ENCODE measurements at places on chromosomes 11 and 22. TPM values are rescaled to one million over a fixed set of nuclear protein-coding genes. Genes with fewer than 3 reads are reported as not detected.

The GAS2L1 gene
- total RNA-seq, result 5.7 TPM

GRCh38 chr22:31102441-31103081 is 4.8 kb downstream of the SELENOM start:
- DNase-seq, result no peak

The CARD16 gene
- total RNA-seq, result 16.0 TPM

The CCDC157 gene
- total RNA-seq, result 1.8 TPM

The ARRB1 gene
- 22.5 TPM for total RNA-seq

GRCh38 chr11:13355191-13355590 is 77.6 kb downstream of the BMAL1 start:
- DNase-seq, result no peak

The OR51B2 gene
- 0.59 TPM for total RNA-seq

DNA sequence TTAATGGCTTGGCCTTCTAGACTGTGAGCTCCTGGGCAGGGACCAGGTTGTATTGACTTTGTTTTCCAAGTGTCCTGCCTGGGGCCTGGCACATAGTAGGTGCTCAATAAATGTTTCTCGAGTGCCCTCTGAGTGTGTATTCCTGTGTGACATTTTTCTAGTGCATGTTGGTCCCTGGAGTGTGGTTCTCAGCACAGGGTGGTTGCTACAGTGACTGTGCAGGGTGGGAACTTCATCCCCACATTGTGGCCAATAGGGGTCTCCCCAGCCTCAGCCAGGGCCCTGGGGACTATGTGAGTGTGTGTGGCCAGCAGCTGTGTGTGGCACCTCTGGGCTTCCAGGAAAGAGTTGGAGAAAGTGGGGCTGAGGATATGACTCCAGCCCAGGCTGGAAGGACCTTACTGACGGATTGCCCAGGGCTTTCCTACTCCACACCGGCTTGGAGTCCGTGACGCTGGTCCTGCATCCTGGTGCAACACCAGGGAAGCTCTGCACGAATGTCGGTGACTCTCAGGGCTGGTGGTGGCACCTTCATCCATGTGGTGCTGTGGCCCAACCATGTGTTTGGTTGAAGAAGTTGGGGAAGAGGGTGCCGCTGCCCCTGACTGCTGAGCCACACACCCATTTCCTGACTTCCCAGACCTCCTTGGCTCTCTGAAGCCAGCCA is 9.0 kb upstream of the MARK2 start:
- no peak for DNase-seq

DNA sequence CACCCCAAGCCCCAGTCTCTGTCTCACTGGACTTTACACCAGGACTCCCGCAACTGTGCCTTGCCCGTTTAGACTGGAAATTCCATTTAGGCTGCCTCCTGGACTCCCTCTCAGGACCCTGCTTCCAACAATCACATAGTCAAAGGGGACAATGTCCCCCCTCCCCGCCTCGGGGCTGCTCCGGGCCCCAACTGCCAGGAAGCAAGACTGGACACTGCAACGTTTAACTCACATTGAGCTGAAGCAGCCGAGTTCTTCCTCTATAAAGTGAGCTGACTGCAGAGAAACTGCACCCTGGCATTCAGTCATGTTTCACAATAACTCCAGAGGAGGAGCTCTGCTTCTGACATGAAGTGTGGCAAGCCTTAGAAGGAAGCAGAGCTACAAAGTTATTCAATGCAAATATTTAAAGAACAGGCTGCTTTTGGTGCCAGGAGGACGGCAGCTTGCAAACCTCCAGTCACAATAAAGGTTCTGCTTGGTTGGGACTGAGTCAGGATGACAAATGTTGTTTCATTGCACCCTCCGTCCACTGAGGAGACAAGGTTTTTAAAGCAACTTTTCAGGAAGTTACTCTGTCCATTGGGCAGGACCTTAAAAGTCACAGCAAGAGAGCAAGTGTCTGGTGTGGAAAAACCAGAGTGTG is 19.9 kb downstream of the PACSIN2 start:
- DNase-seq, result peak; percentile 82

- no peak for DNase-seq
Measured at GRCh38 chr11:15163136-15163535, 48.4 kb downstream of the INSC start.

- DNase-seq, result no peak
Measured at GRCh38 chr11:70078781-70079616, 882 bp downstream of the ANO1 start.

DNA sequence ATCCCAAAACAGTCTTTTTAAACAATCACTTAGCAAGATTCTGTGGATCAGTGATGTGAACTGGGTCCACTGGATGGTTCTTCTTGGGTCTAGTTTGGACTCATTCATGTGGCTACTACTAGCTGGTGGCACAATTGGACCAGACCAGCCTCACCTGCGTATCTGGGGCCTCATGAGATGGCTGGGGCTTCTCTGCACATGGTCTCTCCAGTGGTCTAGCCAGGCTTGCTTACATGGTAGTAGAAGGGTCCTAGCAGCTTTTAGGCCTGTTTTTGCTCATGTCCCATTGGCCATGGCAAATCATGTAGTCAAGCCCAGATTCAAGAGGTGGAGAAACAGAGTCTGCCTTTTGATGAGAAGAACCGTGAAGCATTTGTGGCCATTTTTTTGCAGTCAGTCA is 94.0 kb downstream of the RRAS2 start:
- no peak for DNase-seq

GRCh38 chr22:29102300-29102699 is 29.5 kb downstream of the KREMEN1 start:
- DNase-seq, result no peak

- DNase-seq, result no peak
Measured at GRCh38 chr11:126956635-126957034, 43.9 kb downstream of the KIRREL3 start.

The FAM181B gene
- 0.49 TPM for total RNA-seq

- DNase-seq, result no peak
Measured at GRCh38 chr22:44901301-44901700, 108.5 kb downstream of the PHF21B start.

DNA sequence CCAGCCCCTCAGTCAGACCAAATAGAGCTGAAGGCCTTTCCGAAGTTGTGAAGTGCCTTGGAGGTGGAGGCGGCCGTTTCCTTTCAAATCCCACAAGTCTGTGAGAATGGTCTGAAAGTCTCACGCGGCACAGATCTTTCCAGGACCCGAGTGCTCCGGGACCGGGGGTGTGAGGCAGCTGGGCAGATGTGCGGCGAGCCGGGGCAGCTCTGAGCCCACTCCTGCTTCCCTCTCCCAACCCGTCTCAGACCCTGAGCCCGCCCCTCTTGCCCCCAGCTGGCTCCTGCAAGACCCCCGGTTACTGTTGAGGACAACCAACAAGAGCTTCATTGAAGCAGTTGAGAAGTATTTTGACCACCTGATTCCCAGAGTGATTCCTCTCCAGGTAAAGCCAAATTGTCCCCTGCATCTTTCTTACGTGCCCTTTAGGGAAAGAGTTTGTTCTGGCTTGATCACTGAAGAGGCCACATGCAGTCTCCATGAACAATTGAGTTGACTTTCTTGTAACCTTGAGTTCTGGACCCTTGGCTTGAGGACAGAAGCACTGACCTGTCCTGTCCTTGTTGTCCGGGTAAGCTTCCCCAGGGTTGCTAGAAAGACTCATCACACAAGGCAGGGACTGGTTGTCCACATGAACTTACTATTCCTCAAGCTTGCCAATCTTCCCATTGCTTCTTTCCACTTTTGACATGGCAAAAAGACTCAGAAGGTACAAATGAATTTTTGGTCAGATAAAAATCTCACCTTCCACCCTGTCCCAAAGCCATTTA is 7.5 kb downstream of the GLB1L3 start:
- DNase-seq, result no peak

GRCh38 chr11:100794446-100794845 is 107.4 kb downstream of the ARHGAP42 start:
- no peak for DNase-seq

The OR2D2 gene
- not detected for total RNA-seq

The BTG4 gene
- total RNA-seq, result not detected

The SREBF2 gene
- total RNA-seq, result 49.7 TPM

DNA sequence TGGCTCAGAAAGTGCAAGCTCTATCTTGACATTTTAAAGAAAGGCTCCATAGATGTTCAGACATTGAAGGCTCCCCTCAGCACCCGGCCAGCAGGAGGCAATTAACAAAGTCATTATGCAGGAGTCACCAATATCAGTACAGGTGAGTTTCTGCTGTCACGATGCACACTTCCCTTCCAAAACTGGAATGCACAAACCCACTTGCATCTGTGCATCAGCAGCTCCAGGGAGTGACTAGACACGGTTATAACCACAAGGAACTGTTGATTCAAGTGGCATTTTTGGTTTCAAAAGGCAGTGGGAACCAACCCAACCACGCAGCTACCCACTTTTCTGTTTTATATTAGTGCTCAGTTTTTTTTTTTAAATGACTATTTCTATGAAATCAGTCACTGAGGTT is 293.9 kb upstream of the NARS2 start:
- DNase-seq, result no peak

- DNase-seq, result no peak
Measured at GRCh38 chr22:27499121-27499520, 302.4 kb downstream of the MN1 start.

GRCh38 chr11:132084433-132084832 is 714.0 kb downstream of the NTM start:
- DNase-seq, result no peak

GRCh38 chr22:41469218-41469851 is 418 bp downstream of the ACO2 start:
- DNase-seq, result no peak

GRCh38 chr11:117819096-117820040 is 5.2 kb downstream of the FXYD2 start:
- peak; percentile 75 for DNase-seq

DNA sequence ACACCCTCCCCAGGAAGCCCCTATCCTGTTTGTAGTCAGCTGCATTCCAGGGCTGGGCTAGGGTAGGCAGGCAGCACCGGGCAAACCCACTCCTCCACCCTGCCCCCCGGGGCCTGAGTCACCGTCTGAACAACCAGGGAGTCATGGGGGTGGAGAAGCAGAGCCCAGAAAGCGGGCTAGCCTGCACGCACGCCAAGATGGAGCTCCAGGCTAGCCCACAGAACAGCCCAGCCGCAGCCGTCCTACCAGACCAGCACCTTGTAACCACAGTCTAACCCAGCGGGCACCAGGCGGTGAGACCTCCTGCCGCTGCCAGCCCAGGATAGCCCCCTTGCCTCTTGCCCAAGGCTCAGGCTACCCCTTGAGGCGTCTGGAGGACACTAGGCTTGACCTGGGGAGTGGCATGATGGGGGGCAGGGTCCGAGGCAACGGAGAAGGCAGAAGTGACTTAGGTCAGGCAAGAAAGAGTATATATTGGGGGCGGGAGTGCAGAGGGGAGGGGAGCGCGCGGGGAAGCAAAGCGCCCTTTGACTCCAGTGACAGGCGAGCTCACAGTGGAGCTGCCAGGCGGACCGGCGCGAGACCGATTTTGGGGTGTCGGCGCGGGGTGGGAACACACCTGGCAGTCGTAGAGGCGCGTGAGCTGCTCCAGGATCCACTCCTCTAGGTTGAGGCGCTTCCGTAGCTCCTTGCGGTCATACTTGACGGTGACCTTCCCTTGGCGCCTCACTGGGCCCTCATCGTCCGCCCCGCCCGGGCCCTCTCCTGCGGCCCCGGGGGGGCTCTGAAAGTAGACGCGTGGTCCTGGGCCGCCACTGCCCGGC is 734 bp downstream of the PPP1R14B start:
- no peak for DNase-seq

- no peak for DNase-seq
Measured at GRCh38 chr11:112465433-112466024, 204.9 kb upstream of the PLET1 start.

- DNase-seq, result no peak
Measured at GRCh38 chr11:86922225-86922624, 33.0 kb downstream of the FZD4 start.

The NRIP3 gene
- total RNA-seq, result 0.39 TPM

DNA sequence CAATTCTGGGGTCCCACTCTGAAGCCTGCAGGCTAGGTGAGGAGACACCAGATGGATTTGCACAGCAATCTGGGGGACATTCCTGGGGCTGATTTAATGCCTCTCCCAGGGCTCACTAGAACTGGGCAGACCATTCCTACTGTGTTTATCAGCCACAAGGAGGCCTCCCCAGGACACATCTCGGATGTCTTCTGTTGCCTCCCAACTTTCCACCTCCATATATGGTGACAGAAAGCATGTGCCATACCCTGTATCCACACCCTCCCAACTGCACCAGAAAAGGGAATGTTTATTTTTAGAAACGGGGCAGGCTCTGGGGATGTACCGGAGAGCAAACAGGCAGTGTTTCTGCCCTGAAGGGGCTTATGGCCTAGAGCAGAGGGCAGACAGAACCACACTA is 181.8 kb downstream of the CSNK2A3 start:
- no peak for DNase-seq

The MCAM gene
- 65.5 TPM for total RNA-seq

GRCh38 chr11:131957201-131957600 is 586.8 kb downstream of the NTM start:
- no peak for DNase-seq

DNA sequence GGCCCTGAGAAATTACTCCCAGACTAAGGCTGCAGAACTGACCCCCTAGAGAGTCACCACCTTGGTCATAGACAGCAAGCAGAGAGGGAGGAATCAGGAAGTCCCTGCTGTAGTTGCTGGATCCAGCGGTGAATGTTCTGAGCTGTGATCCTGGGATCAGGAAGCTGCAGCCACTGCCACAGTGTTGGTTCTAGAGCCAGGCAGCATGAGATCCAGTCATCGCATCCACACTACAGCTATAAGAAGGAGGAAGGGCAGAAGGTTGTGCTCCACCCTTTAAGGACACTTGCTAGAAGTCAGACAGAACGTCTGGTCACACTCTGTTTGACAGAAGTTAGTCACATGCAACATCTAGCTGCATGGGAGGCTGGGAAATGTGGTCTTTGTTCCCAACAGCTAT is 104.7 kb upstream of the OR4B1 start:
- DNase-seq, result no peak

GRCh38 chr11:19790831-19791552 is 78.4 kb downstream of the NAV2 start:
- DNase-seq, result no peak

The CD81 gene
- total RNA-seq, result 299 TPM

DNA sequence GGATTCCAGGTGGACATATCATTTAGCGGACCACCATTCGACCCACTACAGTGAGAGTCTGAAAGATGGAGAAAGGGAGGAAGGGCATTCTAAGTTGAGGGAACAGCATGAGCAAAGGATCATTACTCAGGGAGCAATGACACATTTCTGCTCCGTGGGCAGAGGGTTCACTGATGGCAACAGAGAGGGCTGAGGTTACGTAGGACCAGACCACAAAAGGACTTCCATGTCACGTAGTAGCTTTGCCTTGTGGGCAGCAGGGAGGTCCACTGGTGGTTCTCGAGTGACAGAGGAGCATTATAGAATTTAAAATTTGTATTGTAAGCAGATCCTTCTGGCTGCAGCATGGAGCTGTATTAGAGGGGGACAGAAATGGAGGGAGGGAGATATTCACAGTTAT is 109.7 kb upstream of the NAV2 start:
- DNase-seq, result no peak

GRCh38 chr11:68825571-68825970 is 16.1 kb downstream of the CPT1A start:
- DNase-seq, result no peak

The PRG3 gene
- 2.9 TPM for total RNA-seq

The RASL10A gene
- total RNA-seq, result 0.39 TPM

GRCh38 chr22:36222887-36223450 is 16.4 kb downstream of the APOL2 start:
- no peak for DNase-seq

Data from skin of body (tissue), 3 donors.